ENCODE measurements at places on chromosomes 3 and 15.

GRCh38 chr15:67137951-67138848, 72.8 kb downstream of the SMAD3 start:
- DNase-seq = no peak
- no peaks in the 10 kb centered on the region for H3K36me3 ChIP-seq
- no peak overlapping the region for H3K4me3 ChIP-seq
- H3K27me3 ChIP-seq = no peaks in the 10 kb centered on the region

GRCh38 chr3:48845170-48845569, 2.5 kb downstream of the PRKAR2A start:
- no peaks in the 10 kb centered on the region for H3K36me3 ChIP-seq
- peaks cover 26% of the 10 kb centered on the region for H3K4me1 ChIP-seq
- H3K27ac ChIP-seq = no peak overlapping the region
- peak; percentile 17 for DNase-seq
- H3K27me3 ChIP-seq = no peaks in the 10 kb centered on the region
- no peak overlapping the region for H3K4me3 ChIP-seq

GRCh38 chr15:40869686-40870085, 4.3 kb downstream of the RHOV start:
- no peak overlapping the region for H3K27ac ChIP-seq
- DNase-seq = no peak
- no peak overlapping the region for H3K4me3 ChIP-seq
- no peaks in the 10 kb centered on the region for H3K36me3 ChIP-seq
- H3K4me1 ChIP-seq = peaks cover 22% of the 10 kb centered on the region
- H3K27me3 ChIP-seq = peaks cover 27% of the 10 kb centered on the region

- H3K27ac ChIP-seq = no peak overlapping the region
- no peak for DNase-seq
- no peaks in the 10 kb centered on the region for H3K27me3 ChIP-seq
- no peak overlapping the region for H3K4me3 ChIP-seq
- no peaks in the 10 kb centered on the region for H3K4me1 ChIP-seq
These were observed 203.1 kb downstream of the CHL1 start for GRCh38 chr3:399647-400046.

GRCh38 chr3:196440696-196441095, 8.5 kb upstream of the UBXN7 start:
- peaks cover 18% of the 10 kb centered on the region for H3K4me1 ChIP-seq
- H3K36me3 ChIP-seq = no peaks in the 10 kb centered on the region
- no peak overlapping the region for H3K4me3 ChIP-seq
- H3K27ac ChIP-seq = no peak overlapping the region
- no peaks in the 10 kb centered on the region for H3K27me3 ChIP-seq

GRCh38 chr15:74889390-74889882, 406 bp upstream of the MPI start:
- H3K27me3 ChIP-seq = no peaks in the 10 kb centered on the region
- peaks cover 15% of the 10 kb centered on the region for H3K36me3 ChIP-seq
- DNase-seq = no peak
- H3K27ac ChIP-seq = peak overlapping the region; percentile 70

DNA sequence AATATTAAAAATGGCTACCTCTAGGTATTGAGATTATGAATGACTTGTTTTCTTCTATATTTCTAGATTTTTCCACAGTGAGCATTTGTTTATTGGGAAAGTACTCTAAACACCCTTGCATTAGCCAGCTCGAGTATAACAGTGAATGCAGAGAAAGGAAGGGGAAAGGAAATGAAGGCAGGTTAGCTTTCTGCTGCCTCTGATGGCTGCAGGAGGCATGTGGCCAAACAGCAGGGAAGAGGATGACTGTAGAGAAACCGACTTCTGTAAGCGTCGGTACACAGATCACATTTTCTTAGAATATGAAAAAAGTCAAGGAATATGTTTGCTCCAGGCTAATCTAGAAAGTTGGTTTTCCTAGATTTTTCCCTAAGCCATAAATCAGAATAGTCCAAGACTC, 19.8 kb downstream of the GNB5 start:
- H3K27me3 ChIP-seq = no peaks in the 10 kb centered on the region
- DNase-seq = no peak
- no peak overlapping the region for H3K4me3 ChIP-seq
- no peaks in the 10 kb centered on the region for H3K4me1 ChIP-seq

DNA sequence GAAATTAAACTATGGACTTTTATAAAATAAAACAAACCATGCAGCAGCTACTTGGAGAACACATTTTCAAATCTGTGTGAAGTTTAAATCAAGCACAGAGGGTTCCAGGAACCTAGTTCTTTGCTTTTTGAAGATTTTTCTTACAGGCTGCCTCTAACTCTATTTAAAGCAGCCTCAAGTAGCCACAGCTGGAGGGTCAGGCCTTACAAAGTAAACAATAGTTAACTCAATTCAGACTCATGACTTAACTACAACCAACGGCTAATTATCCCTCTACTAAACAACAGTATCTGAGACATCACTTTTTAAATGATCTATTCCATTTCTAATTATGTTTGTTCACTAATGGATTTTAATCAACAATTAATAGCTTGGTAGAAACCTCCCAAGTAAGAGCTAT, 9.8 kb downstream of the LRIG1 start:
- peaks cover 90% of the 10 kb centered on the region for H3K4me1 ChIP-seq
- H3K27ac ChIP-seq = no peak overlapping the region

DNA sequence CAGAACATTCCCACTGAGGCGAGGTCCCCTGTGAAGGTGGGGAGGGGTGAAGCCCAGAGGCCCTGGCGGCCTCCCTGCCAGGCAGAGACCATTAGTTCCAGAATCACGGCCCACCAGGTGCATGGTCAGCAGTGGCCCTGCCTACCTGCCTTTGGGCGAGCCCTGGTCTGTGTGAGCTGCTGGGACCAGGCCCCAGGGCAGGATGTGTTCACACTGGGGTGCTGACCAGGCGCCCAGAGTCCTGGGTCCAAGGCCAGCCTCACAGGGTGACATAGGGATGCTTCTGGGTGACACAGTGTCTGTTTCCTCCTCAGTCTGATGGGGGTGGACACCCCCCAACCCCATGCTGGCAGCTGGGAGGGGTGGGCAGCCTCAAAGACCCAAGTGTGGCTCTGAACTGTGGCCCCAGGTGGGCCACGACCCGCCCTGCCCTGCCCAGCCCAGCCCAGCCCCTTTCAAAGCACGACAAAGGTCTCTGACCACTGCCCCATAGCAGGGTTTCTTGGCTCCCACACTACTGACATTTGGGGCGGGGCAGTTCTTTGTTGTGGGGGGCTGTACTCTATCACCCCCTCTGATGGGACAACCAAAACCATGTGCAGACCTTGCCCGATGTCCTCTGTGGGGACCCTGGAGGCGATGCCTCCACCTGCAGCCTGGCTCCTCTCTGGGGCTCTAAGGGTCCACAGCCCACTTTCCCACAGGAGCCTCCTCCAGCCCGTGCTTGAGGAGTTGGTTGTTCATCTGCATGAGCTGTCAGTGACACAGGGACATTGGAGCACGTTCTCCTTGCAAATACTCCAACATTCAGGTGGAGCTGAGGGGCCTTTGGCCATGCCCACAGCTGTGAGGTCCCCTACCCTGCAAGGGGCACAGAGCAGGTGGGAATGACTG, 44.8 kb upstream of the SLC41A3 start:
- peaks cover 10% of the 10 kb centered on the region for H3K4me1 ChIP-seq
- H3K36me3 ChIP-seq = no peaks in the 10 kb centered on the region
- H3K4me3 ChIP-seq = no peak overlapping the region
- DNase-seq = no peak
- H3K27ac ChIP-seq = no peak overlapping the region
- no peaks in the 10 kb centered on the region for H3K27me3 ChIP-seq

- DNase-seq = no peak
- no peaks in the 10 kb centered on the region for H3K27me3 ChIP-seq
- no peaks in the 10 kb centered on the region for H3K36me3 ChIP-seq
- H3K27ac ChIP-seq = no peak overlapping the region
- H3K4me3 ChIP-seq = no peak overlapping the region
These were observed 246.2 kb downstream of the FAM43A start for GRCh38 chr3:194931865-194932264.

- peaks cover 43% of the 10 kb centered on the region for H3K4me1 ChIP-seq
- no peaks in the 10 kb centered on the region for H3K36me3 ChIP-seq
- no peak for DNase-seq
- no peak overlapping the region for H3K27ac ChIP-seq
- H3K4me3 ChIP-seq = no peak overlapping the region
These were observed 69.3 kb upstream of the CGNL1 start for GRCh38 chr15:57306944-57307411.

- DNase-seq = peak; percentile 84
- H3K27me3 ChIP-seq = no peaks in the 10 kb centered on the region
- H3K4me1 ChIP-seq = peaks cover 77% of the 10 kb centered on the region
- H3K27ac ChIP-seq = peak overlapping the region; percentile 31
These were observed 30.6 kb downstream of the SLC28A1 start for GRCh38 chr15:84914909-84915605.

DNA sequence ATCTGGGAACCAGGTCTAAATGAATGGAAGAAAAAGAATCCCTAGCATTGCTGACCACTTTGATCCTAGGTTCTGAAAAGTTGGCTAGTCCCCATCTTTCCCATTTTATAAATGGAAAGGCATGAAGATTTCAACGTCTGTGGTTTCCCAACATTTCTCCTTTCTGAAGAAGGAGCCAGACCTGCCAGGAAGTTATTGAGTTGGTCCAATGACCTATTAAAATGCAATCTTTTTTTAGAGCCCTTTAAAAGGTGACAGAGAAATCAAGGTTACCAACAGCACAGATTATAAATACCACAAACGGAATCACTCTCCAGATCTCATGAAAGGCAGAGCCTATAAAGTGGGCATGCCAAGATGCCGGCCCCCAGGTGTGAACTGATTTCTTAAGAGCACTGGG, 505.6 kb upstream of the THBS1 start:
- H3K27me3 ChIP-seq = no peaks in the 10 kb centered on the region
- H3K4me1 ChIP-seq = no peaks in the 10 kb centered on the region
- DNase-seq = no peak
- H3K4me3 ChIP-seq = no peak overlapping the region
- H3K27ac ChIP-seq = no peak overlapping the region

DNA sequence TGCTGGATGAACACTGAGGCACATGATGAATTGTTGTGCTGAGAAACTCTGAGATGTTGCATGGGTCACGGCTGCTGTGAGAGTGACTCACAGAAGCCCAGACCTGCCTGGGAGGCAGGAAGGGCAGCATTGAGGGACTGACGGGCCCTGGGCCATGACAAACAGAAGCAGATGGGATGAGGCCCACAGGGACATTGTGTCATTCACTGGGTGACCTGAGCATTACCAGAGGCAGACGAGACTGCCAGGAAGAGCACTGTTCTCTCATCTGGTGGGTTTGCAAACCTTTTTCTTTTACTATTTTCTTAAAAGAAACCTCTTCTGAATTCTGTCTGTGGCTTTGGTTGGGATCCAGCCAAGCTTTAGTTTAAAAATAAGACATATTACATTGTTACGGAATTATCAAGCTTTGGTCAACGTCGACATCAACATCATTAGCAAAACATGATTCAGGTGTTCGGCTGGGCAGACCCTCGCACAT, 67.8 kb downstream of the BDH1 start:
- no peaks in the 10 kb centered on the region for H3K27me3 ChIP-seq
- H3K4me3 ChIP-seq = no peak overlapping the region
- no peak overlapping the region for H3K27ac ChIP-seq

- H3K4me3 ChIP-seq = no peak overlapping the region
- H3K4me1 ChIP-seq = peaks cover 27% of the 10 kb centered on the region
- no peak overlapping the region for H3K27ac ChIP-seq
- no peak for DNase-seq
- H3K27me3 ChIP-seq = no peaks in the 10 kb centered on the region
- H3K36me3 ChIP-seq = no peaks in the 10 kb centered on the region
These were observed 5.8 kb upstream of the TMEM41A start for GRCh38 chr3:185504636-185505035.

GRCh38 chr3:185215873-185216606, 37.8 kb downstream of the EHHADH start:
- no peaks in the 10 kb centered on the region for H3K27me3 ChIP-seq
- peak; percentile 14 for DNase-seq
- H3K27ac ChIP-seq = peak overlapping the region; percentile 43
- peaks cover 9% of the 10 kb centered on the region for H3K36me3 ChIP-seq

- H3K27ac ChIP-seq = no peak overlapping the region
- H3K4me1 ChIP-seq = peaks cover 14% of the 10 kb centered on the region
- no peak overlapping the region for H3K4me3 ChIP-seq
- H3K27me3 ChIP-seq = no peaks in the 10 kb centered on the region
- DNase-seq = peak; percentile 3
- no peaks in the 10 kb centered on the region for H3K36me3 ChIP-seq
These were observed 826.6 kb downstream of the SQOR start for GRCh38 chr15:46461416-46461815.

DNA sequence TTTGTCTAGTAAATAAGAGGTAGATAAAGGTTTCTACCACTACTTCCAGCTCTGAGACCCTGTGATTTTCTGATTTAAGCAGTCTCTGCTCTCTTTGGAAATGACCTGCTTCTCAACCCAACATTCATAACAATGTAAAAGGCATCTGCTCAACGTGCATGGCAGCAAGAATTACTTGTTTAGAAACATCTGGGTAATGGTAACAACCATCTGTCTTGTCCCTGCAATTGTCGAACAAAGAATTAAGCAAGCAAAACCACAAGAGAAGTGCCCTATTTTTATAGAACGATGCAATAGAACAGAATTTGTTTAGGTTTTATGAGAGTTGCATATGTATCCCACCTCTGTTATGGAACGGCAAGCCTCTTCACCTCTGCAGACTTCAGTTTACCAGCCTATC, 7.1 kb upstream of the FSIP1 start:
- no peaks in the 10 kb centered on the region for H3K27me3 ChIP-seq
- no peaks in the 10 kb centered on the region for H3K36me3 ChIP-seq
- no peak overlapping the region for H3K27ac ChIP-seq

GRCh38 chr15:43378601-43379000, 7.7 kb downstream of the TUBGCP4 start:
- H3K4me1 ChIP-seq = peaks cover 6% of the 10 kb centered on the region
- H3K36me3 ChIP-seq = peaks cover 58% of the 10 kb centered on the region
- no peak for DNase-seq
- H3K4me3 ChIP-seq = no peak overlapping the region
- H3K27ac ChIP-seq = no peak overlapping the region

DNA sequence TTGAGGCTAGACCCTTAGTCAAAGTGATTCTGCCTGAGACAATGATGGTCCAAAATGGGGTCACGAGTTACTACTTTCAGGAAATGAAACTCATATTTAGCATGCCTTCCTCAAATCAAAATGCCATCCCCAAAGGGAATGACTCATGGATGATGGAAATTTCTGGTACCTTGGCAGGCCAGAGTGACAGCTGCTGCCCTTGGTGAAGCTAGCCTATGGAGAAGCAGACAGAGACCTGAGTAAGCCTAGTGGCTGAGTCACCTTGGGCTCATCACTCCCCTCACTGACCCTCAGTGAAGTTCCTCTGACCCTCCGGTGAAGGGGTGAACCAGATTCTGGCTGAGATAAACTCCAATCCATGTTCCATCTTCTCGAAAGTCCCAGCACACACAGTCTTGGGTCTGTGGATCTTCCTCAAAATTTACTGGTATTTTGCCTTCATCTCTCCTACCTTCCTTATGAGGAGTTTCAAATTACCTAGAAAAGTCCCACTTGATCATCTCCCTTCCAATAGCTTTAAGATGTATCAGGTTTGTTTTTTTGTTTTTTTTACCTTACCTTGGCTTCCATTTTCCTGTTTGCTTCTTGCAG, 54.5 kb upstream of the ABHD17C start:
- no peak overlapping the region for H3K4me3 ChIP-seq
- H3K27ac ChIP-seq = no peak overlapping the region
- no peaks in the 10 kb centered on the region for H3K36me3 ChIP-seq
- peaks cover 2% of the 10 kb centered on the region for H3K27me3 ChIP-seq
- DNase-seq = no peak

Measured in HepG2 (cell line).